ENCODE measurements at places on chromosomes 2 and 18. TPM values are rescaled to one million over a fixed set of nuclear protein-coding genes. Genes with fewer than 3 reads are reported as not detected.

DNA sequence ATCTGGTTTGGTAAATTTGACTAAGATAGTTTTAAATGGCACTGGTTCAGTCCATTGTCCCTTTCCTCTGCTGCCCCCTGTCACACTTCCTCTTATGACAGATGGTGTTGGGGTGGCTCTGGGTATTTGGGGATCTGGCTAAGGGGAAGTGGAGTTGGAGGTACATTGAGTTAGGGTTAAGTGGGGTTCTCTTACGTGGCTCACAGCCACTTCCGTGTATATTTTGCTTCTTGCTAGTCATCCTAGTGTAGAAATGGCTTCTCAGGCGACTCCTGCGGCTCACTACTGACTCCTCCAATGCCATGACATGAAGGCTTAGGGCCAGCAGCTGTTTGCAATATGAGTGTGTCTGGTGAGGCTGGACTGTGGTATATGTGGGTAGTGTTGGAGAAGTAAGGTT is 187.0 kb downstream of the HAUS1 start:
- no peak for DNase-seq

DNA sequence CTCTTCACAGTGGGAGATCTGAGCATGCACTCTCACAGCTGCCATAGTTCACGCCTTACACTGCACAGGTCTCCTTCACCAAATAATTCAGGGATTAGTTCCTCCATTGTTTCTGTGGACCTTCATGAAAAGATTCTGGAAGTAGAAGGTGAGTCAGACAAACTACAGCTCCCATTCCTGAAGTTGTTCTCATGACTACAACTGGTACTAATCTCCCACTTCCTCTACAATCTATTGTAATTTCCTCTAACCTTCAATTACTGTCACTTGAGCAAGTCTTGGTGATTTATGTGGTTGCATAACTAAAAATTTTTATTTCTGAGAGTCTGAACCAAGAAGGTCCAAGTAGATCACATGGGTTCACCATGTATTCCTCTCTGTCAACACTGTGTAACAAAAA is 128.7 kb downstream of the XIRP2 start:
- no peak for DNase-seq

DNA sequence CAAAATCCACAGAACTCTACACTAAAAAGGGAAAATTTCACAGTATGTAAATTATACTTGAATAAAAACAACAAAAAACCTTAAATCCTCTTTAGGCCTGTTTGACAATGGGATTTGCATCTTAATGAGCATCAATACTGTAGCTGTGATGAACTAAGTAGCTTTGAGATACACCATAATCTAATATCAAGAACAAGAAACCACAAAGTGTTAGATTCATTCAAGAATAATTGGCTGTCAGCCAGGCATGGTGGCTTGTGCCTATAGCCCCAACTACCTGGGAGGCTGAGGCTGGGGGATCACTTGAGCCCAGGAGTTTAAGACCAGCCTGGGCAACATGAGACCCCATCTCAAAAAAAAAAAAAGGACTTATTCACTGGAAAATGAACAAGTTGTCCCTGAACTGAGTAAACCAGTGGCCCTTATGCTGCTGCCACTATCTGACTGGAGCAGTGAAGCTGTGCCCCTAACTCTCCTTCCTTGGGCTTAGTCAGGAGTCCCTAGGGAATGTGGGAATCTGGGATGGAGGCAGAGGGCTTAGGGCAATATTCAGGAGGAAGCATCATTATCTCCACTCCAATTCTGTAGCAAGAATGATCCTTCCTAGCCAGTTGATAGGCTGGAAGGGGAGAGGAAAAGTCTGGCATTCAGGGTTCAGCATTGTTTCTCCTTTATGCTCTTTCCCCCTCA is 88.5 kb downstream of the PRKCE start:
- DNase-seq = no peak

Gene ATOH8
- not detected for total RNA-seq
